IMR-90 (cell line): ENCODE measurements at places on chromosomes 7 and 10. TPM values are rescaled to one million over a fixed set of nuclear protein-coding genes. Genes with fewer than 3 reads are reported as not detected.
A peak's percentile ranks its signal among the peaks of the same experiment; 100 is the strongest.

DNA sequence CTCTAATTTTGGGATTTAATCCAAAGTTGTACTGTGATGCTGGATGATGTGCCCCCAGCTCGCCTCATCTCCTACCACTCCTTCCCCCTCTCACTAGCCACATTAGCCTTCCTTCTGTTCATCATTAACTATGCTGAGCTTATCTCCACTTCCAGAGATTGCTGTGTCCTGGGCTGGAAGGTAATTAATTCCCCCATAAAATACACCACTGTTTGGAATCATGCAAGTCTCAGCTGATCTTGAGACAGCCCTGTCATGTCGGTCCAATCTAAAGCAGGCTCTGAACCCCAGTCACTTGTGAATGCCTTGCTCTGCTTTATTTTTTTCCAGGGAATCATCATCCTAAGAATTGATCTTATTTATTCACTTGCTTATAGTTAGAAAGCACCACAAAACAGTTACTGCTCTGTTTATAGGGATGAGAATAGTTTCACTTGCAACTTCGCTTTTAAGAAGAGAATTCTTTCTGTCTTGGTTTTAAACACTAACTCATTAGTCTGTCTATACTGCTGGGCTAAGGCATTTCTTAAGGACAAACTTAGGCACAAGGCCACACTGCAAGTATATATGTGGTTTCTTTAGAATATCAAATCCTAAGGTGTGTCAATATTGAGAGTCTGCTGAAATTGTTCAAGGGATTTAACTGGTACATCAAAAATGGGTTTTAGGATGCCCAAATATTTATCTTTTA lies 341.1 kb upstream of the SEMA3A start:
- no peak for DNase-seq

Gene METTL27
- total RNA-seq = 1.7 and 2.3 TPM in 2 replicates

Gene SLC39A12
- total RNA-seq = not detected in 2 replicates

Gene TACR2
- not detected in 2 replicates for total RNA-seq

Gene SFMBT2
- total RNA-seq = 1.1 and 1.3 TPM in 2 replicates

Gene OR6B1
- total RNA-seq = not detected in 2 replicates

- peak; percentile 39 for DNase-seq
Measured at GRCh38 chr7:33421429-33421828, 292.1 kb downstream of the BBS9 start.

DNA sequence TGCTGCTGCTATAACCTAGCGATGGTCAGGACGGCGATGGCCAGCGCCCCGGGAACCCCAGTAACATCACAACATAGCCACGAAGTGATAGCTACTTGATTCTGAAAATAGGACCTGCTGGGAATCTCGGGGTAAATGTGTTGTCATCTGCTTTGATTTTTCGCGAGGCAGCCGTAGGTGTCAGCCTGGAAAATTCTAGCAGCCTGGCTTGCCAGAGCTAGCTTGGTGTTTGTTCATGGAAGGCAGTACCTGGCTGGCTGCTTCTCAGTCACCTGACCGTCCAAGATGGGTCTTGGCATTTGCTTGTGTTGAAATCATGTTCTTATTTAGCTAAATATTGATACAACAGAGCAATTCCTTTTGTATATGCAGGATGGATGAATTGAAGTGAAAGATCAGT lies 82.4 kb upstream of the BTBD16 start:
- DNase-seq = no peak

Gene HGF
- total RNA-seq = 38.3 and 50.9 TPM in 2 replicates

Gene C1QL3
- not detected in 2 replicates for total RNA-seq

DNA sequence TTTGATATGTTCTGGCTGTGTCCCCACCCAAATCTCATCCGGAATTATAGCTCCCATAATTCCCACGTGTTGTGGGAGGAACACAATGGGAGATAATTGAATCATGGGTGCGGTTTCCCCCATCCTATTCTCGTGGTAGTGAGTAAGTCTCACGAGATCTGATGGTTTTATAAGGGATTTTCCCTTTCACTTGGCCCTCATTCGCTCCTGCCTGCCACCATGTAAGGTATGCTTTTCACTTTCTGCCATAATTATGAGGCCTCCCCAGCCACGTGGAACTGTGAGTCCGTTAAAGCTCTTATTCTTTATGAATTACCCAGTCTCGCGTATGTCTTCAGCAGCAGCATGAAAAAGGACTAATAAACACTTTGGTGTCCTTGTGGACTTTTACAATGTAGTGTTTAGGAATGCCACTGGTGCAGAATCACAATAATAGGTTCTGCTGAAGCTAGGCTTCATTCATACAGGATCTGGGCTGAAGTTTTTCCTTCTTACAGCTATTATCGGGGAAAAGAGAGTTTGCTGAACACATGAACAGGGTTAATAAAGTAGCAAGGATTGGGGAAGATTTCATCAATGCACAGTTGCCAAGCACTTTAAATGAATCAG lies 74.3 kb downstream of the CPED1 start:
- DNase-seq = no peak

- DNase-seq = peak; percentile 63
Measured at GRCh38 chr7:40199076-40199802, 64.4 kb downstream of the SUGCT start.

- peak; percentile 84 for DNase-seq
Measured at GRCh38 chr10:98433881-98434732, 12.6 kb downstream of the HPS1 start.

DNA sequence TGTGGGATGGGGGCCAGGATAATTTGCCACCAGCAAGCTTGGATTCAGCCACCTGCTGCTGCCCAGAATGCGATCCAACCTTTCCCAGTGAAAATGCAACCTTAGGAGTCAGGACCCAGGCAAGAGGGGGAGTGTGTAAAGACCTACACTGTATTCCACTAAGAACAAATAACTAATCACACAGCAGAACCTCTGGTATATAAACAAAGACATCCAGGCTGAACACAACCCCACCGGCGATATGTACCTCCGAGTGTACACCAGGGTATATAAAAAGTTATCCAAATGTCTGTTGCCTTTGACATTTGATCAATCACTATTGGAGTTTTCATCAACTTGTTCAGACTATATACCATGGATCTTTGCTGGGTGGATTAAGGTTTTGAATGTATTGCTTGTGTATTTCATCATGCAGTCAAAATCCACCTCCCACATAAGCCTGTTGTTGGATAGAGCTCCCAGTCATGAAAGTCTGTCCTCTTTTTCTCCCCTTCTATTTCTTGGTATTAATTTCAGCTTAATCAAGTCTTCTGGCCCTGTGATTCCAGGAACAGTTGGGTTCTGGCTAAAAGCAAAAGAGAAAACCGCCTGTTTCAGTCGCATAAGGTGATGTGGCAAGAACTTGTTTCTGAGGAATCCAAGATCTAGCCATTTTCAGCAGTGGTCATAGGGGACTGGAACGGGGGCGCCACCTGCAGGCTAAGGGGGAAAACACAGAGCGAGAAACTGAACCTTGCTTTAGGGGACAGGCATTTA lies 290.7 kb downstream of the CCDC3 start:
- DNase-seq = peak; percentile 87

DNA sequence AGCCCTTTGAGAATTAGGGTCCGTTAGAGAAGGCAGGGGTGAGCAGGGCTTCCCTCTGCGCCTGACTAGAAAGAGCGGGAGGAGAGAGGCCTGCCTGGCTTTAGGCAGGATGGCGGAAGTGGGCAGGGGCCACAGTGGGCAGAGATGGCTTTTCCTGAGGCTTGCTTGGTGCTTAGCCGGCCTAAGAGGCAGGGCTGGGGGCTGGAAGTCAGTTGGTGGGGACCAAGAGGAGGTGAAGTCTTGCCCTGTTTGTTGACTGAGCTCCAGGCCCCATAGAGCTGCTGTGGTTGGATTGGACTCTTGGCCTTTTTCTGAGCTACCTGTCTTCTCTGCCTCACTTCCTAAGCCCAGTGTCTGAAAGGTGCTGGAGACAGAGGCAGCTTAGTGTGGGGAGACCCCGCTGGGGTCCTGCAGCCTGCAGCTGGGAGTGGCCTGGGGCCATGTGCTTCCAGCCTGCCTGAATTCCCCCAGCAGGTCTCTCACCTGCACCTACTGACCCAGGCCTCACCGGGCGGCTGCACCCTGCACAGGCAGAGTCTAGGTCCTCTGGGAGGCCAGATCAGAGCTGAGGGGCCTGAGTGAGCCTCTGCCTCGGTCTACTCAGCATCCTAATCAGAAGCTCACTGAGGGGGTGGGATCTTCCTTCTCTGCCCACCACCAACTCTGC lies 4.8 kb downstream of the FAM241B start:
- no peak for DNase-seq

- peak; percentile 78 for DNase-seq
Measured at GRCh38 chr10:44993922-44994751, 6.6 kb upstream of the ZNF22 start.

DNA sequence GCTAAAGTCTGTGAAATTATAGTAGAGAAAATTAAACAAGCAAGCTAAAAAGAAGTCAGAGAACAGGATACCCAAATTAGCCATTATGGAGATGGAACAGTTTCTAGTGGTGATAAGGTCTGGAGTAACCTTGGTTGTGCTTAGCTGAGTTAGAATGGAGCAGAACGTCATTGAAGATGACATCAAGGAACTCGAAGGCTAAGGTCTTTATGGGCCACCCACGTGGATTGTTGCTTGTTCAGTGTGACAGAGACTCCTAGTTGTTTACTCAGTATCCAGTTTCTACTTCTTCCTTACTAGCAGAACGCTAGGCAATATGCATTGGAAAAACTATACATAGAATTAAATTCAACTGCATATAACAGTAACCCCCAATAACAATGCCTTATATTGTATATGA lies 39.7 kb downstream of the AHCYL2 start:
- no peak for DNase-seq

Gene FGL2
- total RNA-seq = 0.56 and 1.3 TPM in 2 replicates

DNA sequence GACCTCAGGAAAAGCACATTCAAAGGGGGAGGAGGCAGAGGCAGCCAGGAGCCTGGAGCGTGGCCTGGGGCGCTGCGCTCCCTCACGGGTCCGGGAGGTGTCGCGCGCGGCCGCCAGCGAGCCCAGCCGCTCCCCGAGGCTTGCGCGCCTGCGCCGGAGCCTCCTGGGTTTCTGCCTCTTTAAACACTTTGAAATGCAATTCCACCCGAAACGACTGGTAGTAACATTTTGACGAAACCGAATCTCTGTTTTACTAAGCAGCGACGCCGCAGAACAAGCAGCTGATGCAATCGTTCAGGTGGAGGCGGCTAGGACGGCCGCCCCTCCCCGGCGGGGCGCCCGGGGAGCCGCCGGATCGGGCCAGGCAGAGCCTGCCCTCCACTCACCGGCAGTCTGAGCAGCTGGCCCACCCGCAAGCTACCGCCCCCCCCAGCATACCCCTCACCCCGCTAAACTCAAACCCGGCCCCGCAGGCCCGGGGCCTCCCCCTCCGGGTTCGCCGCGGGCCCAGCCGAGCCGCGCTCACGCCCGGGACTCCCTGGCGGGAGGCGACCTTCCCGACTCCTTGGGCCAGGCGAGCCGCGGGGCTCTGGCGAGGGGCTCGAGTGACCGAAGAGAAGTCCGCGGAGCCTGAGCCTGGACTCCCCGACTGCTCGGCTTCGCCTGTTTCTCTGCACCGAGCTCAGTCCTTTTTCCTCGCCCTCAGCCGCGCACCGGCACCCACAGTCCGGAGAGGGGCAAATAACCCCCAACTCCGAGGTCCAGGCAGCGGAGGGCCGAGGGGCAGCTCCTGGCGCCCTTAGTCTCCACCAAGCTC lies 3.2 kb downstream of the MKX start:
- DNase-seq = peak; percentile 85

DNA sequence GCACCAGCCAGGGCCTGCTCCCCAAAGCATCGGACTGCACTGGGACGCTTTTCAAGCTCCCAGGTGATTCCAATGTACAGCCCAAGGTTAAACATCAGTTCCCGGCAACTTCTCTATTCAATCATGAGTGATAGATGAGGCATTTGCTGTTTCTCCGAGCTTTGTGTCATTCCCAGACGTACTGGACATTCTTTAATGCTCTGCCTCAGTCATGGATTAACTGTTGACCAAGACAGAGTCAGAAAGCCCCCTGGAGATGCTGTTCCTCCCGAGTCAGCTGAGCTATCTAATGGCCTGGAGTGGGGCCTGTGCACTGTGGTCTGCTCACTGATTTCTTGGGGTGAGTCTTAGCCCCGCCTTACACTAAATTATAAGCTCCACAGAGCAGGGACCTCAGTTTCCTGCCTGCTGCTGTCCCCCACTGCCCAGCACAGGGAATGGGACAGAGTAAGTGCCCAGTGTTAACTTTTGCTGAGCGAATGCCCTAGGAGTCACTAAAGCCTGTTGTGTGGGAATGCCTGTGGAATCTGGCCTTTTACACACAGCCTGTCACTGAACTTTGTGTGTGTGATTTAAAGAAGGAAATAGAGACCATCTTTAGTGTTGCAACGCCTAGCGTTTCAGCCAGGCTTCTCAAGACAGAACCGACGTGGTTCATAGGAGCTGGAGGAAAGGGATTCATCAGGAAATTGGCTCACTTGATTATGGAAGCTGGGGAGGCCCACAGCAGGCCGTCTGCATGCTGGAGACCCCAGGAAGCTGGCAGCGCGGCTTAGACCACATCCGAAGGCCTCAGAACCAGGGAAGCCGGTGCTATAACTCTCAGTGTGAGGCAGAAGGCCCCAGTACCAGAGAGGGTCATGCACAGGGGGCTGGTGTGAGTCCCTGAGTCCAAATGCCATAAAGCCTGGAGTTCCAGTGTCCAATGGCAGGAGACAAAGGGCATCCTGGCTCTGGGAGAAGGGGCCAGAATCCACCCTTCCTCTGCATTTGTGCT lies 29.3 kb upstream of the RNF32 start:
- no peak for DNase-seq

Gene CALHM1
- not detected in 2 replicates for total RNA-seq

- no peak for DNase-seq
Measured at GRCh38 chr10:110160522-110160921, 46.9 kb upstream of the MXI1 start.

Gene C10orf67
- 0.18 and 0.28 TPM in 2 replicates for total RNA-seq

- peak; percentile 79 for DNase-seq
Measured at GRCh38 chr10:51369903-51370302, 295.6 kb downstream of the PRKG1 start.

- peak; percentile 35 for DNase-seq
Measured at GRCh38 chr7:33886149-33886623, 19.2 kb upstream of the BMPER start.

- DNase-seq = no peak
Measured at GRCh38 chr7:111437736-111438135, 124.6 kb downstream of the IMMP2L start.

Gene TMEM273
- not detected in 2 replicates for total RNA-seq

Gene GNGT1
- not detected in 2 replicates for total RNA-seq

GRCh38 chr10:118730756-118731456 lies 23.9 kb downstream of the CACUL1 start:
- DNase-seq = no peak

DNA sequence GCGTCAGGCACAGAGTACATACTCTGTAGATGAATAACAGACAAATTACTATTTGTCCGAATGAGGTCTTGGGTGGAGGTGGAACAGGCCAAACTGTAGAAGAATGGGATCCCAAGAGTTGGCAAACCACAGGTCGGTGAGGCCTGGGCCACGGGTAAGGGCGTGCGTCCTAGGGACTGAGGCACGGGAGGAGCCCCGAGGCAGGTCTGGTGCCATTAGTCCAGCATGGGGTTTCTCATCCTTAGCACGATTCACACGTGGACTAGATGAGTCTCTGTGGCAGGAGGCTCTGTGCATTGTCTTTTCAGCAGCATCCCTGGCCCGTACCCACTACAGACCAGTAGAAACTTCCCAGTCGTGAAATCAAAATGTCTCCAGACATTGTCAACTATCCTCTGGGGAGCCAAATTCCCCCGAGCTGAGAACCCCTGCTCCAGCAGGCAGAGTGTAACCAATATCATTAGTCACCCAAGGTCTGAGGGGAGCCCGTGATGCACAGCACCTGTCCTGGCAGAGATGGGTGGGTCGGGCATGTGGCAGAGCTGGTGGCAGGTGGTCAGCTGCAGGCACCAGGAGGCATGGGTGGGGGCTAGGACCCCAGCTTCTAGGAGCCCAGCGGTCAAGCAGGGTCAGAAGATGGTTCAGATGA lies 61.3 kb downstream of the COL13A1 start:
- DNase-seq = no peak
